ENCODE measurements at places on chromosomes 5 and 9. TPM values are rescaled to one million over a fixed set of nuclear protein-coding genes. Genes with fewer than 3 reads are reported as not detected.

SPINK1 gene
- total RNA-seq = not detected

PDE8B gene
- total RNA-seq = 0.15 TPM

CDH10 gene
- not detected for total RNA-seq

HBEGF gene
- total RNA-seq = 2.4 TPM

C7 gene
- 3.0 TPM for total RNA-seq
